OCI-M1 (cell line): ENCODE measurements at places on chromosomes 13 and 19.

GRCh38 chr13:39321574-39321973, 281.4 kb downstream of the LHFPL6 start:
- DNase-seq, result no peak

DNA sequence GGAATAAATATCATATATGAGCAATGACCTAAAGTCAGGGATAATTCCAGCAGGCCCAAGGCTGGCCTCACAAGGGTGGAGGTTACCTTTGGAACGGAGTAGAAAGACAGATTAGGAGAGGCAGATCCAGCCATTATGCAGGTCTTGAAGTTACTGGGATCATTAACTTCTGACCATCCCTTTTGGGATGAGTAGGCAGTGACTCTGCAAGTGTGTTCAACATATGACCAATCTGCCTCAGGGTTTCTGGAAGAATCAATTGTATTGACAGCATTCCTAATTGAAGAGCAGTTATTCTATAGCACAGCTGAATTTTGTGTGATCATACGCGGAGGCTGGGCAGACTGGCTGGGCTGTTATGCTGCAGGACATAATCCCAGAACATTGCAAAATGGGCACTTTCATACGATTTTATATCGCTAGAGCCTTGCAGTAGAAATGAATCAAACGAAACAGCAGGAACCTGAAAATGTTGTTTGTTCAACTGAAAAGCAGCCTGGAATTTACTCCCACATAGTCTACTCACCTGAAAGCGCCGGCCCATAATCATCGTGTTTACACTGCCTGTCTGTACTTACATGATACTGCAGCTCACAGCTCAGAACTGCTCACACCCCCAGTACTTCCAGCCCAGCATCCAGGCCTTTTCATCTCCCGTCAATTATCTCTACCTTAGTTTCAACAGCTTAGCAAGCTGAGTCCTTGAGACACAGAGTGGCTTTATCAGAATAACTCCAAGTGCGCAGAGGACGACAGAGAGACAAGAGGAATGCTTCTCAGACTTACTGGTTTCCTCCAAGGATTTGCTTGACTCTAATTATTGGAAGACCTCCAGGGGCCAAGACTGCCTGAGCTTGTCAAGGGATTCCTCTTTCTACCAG, 556.1 kb downstream of the EFNB2 start:
- DNase-seq, result no peak

GRCh38 chr13:111886217-111886945, 180.6 kb upstream of the SOX1 start:
- no peak for DNase-seq

GRCh38 chr19:36140304-36141038, 605 bp downstream of the CAPNS1 start:
- DNase-seq, result peak; percentile 79

- DNase-seq, result no peak
Measured at GRCh38 chr13:104510422-104510821, 1444.2 kb upstream of the SLC10A2 start.

DNA sequence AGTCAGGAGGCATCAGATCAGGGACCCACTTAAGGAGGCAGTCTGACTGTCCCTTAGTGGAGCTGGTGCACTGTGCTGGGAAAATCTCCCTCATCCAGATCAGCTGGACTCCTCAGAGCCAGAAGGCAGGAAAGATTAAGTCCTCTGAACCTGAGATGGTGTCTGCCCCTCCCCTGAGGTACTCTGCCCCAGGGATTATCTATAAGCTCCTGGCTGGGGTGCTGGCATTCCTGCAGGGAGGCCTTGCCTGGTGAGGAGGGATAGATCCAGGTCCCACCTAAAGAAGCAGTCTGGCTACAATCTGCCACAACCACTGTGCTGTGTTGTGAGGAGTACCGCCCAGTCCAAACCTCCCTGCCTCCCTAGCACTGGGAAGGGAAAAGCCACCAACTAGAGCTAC, 81.2 kb downstream of the NHLRC3 start:
- no peak for DNase-seq

DNA sequence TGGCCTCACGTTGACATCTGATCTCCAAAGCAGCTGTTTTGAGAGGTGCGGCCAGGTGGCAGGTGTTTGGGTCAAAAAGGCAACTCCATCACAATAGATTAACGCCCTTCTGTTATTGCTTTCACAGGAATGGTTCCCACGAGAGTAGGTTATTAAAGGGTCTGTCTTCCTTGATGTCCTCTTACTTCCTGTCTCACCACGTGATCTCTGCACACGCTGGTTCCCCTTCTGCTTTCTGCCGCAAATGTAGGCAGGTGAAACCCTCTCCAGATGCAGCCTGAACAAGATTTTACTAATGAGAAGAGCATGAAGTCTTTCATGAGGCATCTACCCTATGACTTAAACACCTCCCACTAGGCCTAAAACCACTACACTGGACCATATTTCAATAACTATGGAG, 22.8 kb upstream of the ZNF564 start:
- DNase-seq, result no peak

- DNase-seq, result no peak
Measured at GRCh38 chr13:31442571-31442970, 242.8 kb downstream of the B3GLCT start.

DNA sequence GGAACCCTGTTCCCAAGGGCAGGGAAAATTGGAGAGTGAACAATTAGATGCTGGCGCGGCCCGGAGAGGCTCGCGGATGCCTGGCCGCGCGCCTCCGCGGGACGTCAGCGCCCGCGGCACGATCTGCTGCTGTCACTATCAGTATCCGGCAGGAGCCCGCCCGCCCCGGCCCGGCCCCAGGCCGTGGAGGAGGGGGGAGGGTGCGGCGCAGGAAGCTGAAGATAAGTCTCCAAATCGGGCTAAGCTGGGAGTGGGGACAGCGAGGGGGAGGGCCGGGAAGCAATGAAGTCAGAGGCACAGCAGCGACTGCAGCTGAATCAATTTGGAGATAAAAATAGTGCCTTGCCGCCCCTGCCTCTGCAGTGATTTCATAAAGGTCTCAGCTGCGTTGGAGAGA, 441.5 kb upstream of the KLF12 start:
- DNase-seq, result peak; percentile 93

DNA sequence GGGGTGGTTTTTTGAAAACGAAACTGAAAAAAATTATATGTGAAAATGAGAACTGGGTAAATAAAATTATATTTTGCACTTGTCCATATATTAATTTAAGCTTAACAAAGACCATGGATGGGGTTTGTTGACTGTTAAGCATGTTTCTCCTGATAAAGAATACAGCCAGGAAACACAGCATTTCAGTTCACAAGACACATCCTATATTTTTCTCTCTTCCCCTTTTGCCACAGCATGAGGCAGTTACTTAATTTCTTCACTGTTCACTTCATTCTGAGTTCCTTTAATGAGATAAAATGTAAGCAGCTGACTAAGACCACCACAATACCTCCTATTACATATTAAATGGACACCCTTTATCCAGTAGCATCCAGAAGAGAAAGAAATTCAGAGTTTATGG, 64.0 kb downstream of the RXFP2 start:
- DNase-seq, result peak; percentile 31

DNA sequence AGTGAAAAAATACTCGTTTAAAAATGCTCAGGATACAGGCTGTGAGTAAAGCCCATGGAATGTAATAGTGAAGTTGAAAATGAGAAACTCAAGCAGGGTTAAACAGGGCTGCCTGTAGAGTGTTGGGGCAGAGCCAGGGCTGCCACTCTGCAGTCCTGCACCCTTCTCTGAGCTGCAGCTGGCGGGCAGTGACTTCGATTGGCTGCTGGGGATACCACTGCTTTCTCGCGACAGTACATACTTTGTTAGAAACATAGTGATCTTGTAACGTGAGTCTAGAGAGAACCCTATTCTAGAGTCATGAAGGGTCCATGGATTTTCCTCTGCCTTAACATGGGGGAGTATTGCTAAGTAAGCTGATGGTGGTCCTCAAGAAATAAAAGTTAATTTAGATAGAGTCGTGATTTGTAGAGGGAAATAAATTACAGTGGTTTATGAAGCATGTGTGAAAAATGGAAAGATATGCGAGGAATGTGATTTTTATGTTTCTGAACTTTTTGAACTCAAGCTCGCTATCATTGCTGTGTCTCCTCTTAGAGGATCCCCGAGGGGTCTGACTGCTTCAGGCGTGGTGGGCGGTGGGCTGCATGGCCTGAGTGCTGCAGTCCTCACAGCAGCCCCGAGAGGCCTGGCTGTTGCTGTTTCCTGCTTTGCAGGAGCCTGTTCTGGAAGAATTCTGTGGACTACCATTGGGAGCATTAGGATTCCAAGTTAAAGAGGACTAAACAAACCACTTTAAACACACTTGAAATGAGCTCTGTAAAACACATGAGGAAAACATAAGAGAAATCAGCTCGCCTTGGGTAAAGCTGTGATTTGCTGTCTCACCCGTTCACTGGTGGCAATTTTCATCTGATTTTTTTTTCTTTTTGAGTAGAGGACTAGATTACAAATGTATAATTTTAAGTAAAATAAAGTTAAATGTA, 95.7 kb downstream of the ARHGEF7 start:
- no peak for DNase-seq

DNA sequence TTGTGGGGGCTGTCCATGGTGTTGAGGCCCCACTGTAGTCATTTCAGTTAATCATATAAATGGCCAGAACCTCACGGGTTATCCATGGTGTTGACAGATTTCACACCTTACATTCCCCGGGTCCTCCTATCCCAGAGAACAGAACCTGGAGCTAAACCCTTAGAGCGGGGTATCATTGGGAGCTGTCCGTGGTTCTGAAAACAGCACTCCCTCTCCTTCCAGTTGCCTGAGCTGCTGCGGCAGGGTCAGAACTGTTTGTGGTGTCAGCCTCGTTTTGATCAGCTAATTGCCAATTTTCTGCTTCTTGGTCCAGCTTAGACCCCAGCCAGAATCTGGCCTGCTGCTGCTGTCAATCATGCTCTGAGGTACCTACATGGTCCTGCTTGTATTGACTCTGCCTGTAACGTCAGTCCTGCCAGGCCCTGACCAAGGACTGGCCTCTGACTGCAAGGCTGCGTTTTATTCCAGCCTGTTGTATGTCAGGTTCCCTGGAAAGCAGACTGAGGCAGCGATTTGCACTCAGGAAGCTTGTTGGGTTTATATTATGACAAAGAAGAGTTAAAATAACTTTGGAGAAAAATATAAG, 55.8 kb upstream of the KCTD15 start:
- peak; percentile 55 for DNase-seq

- no peak for DNase-seq
Measured at GRCh38 chr13:89749888-89750287, 1597.6 kb upstream of the MIR17HG start.

- DNase-seq, result no peak
Measured at GRCh38 chr19:38700350-38700901, 43.8 kb downstream of the CAPN12 start.

GRCh38 chr19:1658150-1659083, 6.0 kb upstream of the TCF3 start:
- no peak for DNase-seq

- DNase-seq, result no peak
Measured at GRCh38 chr13:31639443-31640163, 99.7 kb upstream of the RXFP2 start.

GRCh38 chr13:111895896-111896821, 170.8 kb upstream of the SOX1 start:
- DNase-seq, result no peak

DNA sequence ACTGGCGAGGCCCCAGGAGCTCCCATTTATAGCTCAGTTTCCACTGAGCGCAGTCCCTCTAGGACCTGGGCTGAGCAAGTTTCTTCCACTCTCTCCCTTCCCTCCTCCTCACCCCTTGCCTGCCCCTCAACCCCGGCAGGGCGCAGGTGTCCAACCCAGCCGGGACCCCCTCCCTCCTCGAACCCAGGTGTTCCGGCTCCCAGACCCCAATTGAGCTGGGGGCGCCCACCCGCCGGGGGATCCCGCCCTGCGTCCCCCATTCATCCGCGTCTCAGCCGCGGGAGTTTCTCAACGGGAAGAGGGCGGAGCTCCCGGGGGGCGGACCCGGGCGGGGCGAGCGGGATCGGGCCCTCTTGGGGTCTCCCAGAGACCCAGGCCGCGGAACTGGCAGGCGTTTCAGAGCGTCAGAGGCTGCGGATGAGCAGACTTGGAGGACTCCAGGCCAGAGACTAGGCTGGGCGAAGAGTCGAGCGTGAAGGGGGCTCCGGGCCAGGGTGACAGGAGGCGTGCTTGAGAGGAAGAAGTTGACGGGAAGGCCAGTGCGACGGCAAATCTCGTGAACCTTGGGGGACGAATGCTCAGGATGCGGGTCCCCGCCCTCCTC, at the start of gene KIRREL2:
TSS of gene KIRREL2 (plus strand) at position 366 of the 604 bp plus-strand sequence. CDS start at position 575, 209 bp downstream.
- no peak for DNase-seq

DNA sequence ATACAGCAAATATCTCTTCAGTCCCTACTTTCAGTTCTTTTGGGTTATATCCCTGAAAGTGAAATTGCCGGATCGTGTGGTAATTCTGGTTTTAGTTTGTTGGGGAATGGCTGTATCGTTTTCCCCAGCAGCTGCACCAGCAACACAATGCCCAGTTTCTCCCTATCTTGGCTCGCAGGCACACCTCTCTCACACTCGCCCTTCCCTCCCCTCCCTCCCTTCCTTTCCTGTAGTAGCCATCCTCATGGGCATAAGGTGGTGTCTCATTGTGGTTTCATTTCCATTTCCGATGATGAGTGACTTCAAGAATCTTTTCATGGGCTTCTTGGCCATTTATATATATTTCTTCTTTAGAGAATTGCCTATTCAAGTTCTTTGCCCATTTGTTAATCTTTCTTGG, 8.6 kb upstream of the GPR18 start:
- no peak for DNase-seq

DNA sequence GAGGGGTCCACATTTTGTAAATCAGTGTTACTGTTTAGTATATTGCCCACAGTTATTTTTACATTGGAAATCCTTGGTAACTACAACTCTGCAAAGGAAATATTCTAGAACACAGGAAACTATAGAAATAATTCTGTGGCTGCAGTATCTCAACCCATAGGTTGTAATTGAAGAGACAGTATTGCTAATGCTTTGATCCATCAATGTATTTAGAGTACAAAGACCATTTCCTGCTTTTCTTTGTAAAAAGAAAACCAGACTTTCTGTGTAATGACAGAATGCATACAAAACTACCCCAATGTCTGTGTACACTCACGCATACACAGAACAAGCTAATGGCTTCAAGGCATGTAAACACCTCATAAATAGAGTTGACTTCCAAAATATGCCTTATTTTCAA, 622.1 kb upstream of the ARGLU1 start:
- DNase-seq, result no peak

GRCh38 chr13:36543671-36544070, 111.4 kb downstream of the CCNA1 start:
- no peak for DNase-seq

DNA sequence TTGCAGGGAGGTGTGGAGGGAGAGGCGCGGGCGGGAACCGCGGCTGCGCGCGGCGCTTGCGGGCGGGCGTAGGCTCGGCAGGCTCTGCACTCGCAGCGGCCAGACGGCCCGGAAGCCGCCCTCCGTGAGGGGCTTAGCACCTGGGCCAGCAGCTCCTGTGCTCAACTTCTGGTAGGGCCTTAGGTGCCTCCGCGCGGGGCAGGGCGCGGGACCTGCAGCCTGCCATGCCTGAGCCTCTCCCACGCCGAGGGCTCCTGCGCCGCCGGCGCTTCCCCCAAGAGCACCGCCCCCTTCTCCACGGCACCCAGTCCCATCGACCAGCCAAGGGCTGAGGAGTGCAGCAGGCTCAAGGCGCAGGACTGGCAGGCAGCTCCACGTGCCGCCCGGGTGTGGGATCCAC, 940.8 kb upstream of the PCDH9 start:
- DNase-seq, result no peak

GRCh38 chr13:107124730-107125129, 556.8 kb upstream of the ARGLU1 start:
- no peak for DNase-seq
